ENCODE measurements at places on chromosomes 16 and 17.

- no peak for DNase-seq
These were observed 475.8 kb downstream of the TOX3 start for GRCh38 chr16:52071101-52071500.

GRCh38 chr16:26532456-26532855, 534.3 kb upstream of the C16orf82 start:
- no peak for DNase-seq

GRCh38 chr17:31568539-31568938, 177.1 kb downstream of the RAB11FIP4 start:
- peak; percentile 35 for DNase-seq

DNA sequence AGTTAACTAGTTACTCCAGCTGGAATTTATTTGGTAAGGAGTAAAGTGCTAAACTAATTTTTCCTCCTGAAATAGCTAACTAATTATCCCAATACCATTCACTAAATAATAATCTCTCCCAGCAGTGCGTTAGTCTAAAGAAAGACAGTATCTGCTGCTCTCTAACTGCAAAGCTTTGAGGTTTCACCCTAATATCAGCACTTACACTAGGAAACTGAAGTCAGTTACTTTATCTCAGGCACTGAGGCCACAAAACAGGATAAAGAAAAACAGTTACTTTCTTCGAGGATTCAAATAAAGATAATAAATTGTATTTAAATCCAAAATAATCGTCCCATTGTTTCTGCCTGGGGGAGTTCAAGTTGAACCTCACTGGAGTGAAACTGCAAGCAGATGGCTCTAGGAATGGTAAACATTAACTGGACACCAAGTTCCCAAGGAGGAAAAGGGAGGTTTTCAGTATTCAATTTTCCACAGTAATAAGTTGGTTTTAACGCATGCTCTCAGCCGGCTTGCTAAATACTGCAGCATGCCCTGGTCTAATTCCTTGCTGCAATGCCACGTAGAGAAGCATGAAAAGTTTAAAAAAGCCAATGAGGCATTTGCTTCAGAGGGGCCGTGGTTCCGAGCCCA, 20.0 kb upstream of the FOXJ1 start:
- no peak for DNase-seq

- DNase-seq: no peak
These were observed 40.8 kb downstream of the NUP88 start for GRCh38 chr17:5378566-5379207.

Data from cardiac fibroblast (primary cell).